ENCODE measurements at places on chromosomes 6 and 20.

DNA sequence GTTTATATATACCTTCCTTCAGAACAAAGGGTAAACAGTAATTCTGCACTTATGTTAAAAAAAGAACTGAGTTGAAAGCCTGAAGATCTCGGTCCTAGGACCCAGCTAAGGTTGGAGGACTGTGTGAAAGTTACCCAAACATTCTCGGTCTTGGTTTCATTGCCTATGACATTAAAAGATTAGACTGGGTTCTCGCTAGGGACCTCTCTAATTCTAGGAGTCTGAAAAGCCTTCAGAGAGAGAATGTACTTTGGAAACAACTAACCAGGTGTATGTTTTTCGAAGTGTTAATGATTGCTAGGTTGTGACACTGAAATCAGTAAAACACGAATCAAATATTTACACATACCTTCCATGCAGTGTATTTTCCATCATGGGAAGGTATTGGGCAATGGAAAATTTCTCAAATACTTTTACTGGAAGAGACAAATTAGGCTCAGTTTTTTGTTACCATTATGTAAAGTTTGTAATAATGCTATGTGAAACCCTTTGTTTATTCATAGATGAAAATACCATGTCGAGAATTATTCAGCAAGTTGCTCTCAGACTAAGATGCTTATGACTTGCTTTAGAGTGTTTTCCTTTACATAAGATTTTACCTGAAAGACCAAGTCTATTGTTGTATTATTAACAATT, 113.7 kb upstream of the LOC128125822 start:
- no peak for DNase-seq

- DNase-seq = no peak
Measured at GRCh38 chr20:23226612-23227265, 123.9 kb upstream of the NXT1 start.

GRCh38 chr6:160015778-160016684, 47.1 kb downstream of the IGF2R start:
- DNase-seq = no peak

- peak; percentile 75 for DNase-seq
Measured at GRCh38 chr6:72580281-72580940, 41.5 kb upstream of the KCNQ5 start.

- DNase-seq = no peak
Measured at GRCh38 chr6:56311533-56312448, 64.4 kb upstream of the COL21A1 start.

GRCh38 chr6:6811128-6812009, 222.8 kb downstream of the LY86 start:
- peak; percentile 91 for DNase-seq

DNA sequence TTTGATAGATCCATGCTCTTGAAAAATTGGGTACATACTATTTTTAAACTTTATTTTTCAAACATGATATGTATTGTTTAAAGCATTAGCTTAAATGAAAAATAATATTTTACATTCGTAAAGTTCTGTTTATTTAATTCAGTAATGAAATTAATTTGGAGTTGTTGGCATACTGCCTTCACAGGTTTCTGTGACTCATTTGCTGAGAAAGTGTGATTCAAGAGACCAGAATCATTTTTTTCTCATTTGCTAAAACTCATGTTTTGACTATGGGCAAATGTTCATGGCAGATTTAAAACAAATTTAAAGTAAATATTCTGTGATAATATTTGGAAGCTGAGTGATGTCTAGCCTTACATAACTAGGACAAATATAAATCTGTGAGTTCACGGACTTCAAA, 230.4 kb downstream of the BCKDHB start:
- no peak for DNase-seq

- DNase-seq = no peak
Measured at GRCh38 chr6:105616521-105616920, 213.6 kb upstream of the PREP start.

DNA sequence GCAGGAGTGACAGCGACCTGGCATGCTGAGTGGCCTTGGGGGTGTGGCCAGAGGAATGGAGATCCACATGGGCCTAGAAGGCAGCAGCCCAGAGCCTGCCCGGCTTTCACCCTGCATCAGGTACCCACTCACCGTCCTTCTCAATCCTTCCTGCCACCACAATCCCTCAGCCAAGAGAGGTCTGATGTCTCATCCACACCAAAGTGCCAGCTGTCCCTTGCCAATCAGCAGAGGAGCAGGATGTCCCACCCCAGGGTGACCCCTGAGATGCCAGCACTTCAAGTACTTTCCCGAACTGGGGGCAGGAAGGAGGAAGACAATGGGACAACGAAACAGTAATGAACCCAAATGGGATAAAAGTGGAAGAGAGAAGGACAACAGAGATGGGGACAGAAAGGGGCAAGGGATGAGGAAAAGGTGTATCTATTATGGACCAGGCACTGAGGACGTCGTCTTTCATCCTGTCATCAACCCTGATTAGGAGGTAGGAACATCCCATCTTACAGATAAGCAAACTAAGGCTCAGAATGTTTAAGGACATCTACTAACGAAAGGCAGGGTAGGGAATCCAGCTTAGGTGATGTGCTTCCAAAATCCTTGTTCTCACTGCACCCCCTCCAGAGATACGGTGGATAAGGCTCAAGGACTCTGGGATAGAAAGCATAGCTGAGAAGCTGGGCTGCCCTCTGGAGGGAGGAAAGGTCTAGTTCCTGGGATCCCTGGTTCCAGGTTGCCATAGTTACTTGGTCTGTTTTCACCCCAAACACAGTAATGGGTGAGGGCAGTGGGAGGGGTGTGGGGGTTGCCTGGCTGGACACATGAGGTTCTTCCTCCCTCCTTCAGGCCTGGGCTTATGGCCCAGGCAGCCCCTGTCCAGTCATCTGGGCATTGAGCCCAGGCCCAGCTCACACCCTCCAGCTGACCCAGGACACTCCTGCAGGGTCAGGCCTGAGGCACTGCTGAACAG, 4.5 kb upstream of the TNXB start:
- peak; percentile 71 for DNase-seq

DNA sequence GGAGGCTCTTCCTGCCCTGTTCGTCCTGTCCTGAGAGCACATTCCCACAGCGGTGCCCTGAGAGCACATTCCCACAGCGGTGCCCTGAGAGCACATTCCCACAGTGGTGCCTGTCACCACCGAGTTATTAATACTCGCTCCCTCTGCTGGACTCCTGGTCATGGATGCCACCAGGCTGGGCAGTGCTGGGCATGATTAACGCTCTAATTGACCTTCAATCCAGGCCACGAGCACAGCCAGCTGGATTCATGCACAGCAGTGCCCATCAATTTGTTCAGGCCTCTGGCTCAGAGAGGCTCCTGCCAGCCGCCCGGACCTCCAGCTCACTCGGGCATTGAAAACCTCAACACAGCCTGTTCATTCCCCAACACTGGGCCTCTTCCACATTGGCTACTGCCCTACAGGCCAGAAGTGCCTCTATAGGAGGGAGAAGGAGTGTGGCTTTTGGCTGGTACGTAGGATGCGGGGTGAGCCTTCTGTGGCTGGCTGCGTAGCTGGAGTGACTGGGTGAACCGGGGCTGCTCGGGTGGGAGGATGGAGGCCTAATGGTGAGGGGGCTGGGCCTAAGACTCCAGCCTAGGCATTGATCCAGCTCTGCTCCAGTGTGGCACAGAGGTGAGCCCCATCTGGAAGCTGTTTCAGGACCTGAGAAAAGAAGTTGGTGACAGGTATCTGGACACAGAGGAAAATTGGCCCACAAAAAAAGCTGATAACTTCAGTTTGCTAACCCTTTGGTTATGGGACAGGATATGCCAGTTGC, 9.3 kb downstream of the IP6K3 start:
- no peak for DNase-seq

DNA sequence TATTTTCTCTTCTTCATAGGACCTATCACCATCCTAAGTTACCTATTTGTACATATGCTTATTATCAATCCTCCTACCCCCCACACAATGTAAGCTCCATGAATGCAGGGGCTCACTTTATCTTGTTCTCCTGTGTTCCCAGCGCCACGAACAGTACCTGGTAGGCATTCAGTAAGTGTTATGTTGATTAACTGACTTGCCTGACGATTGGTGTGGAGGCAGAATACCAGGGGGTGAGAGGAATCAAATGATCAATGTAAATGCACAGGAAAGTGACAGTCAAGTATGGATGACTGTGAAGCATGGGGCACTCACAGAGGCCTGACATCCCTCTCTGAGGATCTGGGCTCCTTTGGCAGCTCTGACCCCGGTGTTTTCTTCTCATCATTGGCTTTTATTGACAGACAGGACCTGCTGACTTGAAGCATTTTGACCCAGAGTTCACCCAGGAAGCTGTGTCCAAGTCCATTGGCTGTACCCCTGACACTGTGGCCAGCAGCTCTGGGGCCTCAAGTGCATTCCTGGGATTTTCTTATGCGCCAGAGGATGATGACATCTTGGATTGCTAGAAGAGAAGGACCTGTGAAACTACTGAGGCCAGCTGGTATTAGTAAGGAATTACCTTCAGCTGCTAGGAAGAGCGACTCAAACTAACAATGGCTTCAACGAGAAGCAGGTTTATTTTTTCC, 6.1 kb upstream of the IFT52 start:
- DNase-seq = no peak

GRCh38 chr20:38196592-38196991, 31.5 kb upstream of the TGM2 start:
- DNase-seq = peak; percentile 64

GRCh38 chr6:141906569-141907080, 226.1 kb upstream of the GJE1 start:
- DNase-seq = no peak

DNA sequence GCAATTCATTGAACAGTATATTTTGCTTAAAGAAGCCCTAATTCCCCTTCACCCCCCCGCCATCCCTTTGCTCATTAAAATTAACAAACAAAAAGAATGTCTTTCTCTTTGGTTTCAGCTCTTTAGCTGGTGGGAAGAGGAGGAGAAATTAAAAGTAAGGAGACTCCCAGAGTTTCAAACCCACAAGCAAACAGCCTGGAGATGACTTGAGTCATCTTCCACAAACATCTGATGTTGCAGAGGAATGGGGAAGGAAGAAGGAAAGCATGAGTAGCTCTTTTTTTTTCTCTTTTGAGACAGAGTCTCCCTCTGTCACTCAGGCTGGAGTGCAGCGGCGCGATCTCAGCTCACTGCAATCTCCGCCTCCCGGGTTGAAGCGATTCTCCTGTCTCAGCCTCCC, 189.6 kb downstream of the ADAT2 start:
- no peak for DNase-seq

GRCh38 chr20:30284281-30284905, 973.1 kb upstream of the DEFB115 start:
- no peak for DNase-seq

DNA sequence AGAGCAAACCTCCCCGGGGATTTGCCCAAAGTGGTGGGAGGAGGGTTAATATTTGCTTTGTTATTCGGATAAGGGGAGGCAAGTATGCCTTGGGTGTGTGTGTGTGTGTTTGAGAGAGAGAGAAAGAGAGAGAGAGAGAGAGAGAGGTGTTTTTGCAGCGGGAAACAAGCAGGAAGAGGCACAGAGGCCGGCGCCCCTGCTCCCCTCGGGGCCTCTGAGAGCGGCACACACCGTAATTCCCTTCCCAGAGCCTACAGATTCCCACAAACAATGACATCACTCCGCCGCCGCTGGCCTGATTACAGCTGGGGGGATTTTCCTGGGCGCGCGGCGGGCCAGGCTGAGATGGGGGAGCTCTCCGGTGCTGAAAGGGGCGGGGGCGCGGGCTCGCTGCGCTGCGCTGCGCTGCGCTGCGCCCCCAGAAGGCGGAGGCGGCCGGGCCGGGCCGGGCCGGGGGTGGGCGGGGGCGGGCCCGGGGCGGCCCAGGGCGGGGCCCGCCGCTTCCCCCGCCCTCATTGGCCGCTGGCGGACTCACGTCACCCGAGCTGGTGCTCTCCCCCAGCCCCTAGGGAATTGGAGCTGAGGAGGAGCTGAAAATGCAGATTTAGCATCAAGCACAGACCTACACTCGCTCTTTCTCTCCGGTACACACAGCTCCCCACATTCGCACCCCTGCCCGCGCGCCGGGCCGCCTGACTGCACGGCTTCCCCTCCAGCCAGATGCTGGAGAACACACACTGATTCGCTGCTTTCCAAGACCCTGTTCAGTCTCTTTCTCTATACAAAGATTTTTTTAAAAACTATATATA, at the start of gene PCSK2:
Gene PCSK2, plus strand, starts transcription at position 631 of the 809 bp plus-strand sequence. CDS start 266 bp downstream, outside the sequence.
- no peak for DNase-seq

DNA sequence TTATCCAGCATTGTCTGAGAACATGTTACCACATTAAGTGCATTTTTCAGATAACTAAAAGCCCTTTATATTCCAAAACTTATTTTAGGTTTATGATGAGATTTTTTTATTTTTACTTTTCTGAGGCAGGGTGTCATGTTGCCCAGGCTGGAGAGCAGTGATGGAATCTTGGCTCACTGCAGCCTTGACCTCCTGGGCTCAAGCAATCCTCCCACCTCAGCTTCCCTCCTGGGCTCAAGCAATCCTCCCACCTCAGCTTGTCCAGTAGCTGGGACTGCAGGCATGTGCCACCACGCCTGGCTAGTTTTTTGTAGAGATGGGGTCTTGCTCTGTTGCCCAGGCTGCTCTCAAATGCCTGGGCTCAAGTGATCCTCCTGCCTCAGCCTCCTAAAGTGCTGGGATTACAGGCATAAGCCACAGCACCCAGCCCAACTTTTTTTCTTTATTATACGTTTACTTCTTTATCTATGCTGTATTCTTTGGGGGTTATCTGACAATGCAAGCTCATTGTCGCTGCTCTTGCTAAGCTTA, 6.2 kb downstream of the DYNLT1 start:
- no peak for DNase-seq

DNA sequence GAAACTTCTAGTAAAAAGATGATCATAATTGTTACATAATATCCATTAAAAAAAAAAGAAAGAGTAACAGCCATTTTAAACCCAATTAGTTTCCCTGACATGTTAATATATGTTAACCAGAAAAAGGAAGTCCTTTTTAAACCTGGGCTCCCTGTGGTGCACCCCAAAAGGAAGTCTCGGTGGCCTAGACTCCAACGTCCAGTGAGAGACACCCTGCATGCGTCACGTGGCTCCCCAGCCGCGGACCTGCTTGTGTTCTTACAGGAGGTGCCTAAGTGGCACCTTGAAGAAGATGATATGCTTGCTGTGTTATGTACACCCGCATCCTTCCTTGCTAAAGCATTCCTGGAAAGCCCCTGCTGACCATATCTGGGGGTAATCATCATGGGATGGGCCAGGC, 50.1 kb downstream of the FOXC1 start:
- no peak for DNase-seq

DNA sequence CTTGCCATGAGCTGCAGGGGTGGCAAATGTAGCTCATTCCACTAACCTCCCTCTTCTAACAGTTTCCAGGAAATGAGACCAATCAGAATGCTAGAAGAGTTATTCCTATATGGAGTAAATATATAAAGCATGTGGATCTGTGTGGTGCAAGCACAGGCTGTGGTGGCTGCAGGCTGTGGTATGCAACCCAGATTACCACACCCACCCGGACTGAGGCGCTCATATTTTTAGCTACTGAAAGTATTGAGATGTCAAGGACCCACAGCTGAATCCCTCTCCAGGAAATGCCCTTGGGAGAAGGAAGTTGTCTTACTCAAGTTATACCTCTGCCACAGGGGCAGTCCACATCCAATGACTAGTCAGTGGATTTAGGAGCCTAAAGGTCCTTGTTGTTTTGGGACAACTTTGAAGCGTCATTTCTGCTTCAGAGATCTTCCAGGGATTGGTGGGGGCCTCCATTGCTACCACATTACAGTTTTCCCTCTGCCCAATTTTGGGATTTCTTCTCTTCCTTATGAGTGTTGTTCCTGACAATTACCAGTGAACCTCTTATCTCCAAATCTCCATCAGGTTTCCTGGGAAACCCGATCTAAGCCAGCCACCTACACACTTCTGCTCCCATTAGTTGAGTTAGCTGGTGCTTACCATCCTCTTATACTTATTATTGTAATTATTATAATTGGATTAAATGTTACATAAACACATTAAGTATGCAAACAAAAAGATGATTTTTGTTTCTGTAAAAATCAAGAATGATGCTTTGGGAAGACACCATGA, 12.1 kb upstream of the REPS1 start:
- no peak for DNase-seq

All from RWPE1 (cell line).